Renal pelvis (tissue), 12 donors: ENCODE measurements at places on chromosomes 7 and 10.

DNA sequence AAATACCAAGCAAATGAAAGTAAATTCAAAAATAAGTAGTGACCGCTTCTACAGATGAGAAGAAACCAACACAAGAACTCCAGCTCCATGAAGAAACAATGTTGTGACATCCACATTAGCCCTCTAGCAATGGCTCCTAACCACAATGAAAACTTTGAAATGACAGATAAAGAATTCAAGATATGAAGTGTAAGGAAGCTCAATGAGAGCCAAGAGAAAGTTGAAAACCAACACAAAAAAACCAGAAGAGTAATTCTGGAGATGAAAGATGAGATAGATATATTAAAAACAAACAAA, 68.2 kb upstream of the DDC start:
- DNase-seq, result no peak

GRCh38 chr10:77377678-77378352, 259.8 kb downstream of the KCNMA1 start:
- no peak for DNase-seq

- DNase-seq, result no peak
Measured at GRCh38 chr7:115356139-115356746, 434.3 kb downstream of the MDFIC start.

DNA sequence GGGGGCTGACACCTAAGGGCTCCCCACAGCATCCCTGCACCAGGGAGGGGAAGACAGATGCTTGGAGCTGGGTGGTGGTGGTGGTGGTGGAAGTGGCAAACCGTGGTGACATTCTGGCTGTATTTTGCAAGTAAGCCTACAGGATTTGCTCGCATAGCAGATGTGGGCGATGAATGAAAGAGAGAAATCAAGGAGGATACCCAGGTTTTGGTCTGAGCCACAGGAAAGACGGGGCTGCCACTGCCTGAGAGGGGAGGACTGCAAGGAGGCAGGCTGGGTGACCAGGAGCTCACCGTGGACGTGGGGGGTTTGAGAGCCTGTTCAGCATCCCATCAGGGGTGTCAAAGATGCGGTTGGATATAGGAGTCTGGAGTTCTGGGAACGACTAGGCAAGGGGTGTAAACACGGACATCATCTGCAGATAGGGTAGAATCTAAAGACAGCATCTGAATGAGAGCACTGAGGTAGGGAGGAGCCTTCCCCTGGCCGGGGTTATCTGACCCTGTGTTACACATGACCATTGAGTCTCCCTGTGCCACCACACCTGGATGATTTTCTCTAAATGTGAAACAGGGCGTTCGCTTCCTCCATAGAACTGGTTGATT, 49.7 kb downstream of the TSPAN15 start:
- DNase-seq, result no peak

DNA sequence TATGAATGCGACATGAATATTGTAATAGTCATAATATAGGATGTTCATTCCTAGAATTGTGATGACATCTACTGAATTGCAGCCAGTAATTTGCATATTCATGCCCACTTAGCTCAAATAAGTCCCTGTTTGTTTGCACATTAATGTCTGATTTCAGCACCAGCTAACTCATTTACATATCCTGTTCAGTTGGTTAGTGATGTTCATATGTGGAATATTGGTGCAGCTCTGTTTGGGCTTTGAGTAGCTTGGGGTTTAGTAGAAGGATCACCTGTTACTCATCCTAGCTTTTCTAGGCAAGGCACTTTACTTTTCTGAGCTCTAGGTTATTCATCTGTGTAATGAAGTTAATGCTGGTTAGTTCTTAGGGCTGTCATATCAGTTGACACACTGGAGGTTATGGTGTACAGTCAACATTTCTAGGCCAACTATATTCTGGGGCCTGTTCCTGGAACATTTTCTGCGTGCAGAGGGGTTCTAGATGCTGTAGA, 238.4 kb downstream of the EXOC4 start:
- no peak for DNase-seq

- no peak for DNase-seq
Measured at GRCh38 chr10:121844537-121844936, 83.3 kb downstream of the ATE1 start.

DNA sequence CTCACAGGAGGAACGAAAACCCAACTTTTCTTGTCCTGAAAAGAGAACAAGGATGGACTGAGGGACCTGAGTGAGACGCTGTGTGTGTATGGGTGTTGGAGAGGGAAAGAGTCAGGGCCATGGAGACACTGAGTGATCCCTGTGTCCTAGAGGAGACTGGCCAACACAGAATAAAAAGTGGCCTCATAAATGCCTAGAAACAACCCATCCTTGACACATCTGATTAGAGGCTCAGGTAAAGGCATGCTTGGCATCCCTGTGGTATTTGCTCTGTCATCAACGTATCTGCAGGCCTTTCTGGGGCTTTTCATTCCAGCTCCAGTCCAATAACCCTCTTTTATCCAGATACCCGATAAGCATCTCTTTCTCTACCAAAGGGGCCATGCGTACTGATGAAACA, 86.3 kb downstream of the FGFR2 start:
- peak; percentile 43 for DNase-seq

- DNase-seq, result peak; percentile 45
Measured at GRCh38 chr7:140478246-140479061, 851 bp downstream of the MKRN1 start.

DNA sequence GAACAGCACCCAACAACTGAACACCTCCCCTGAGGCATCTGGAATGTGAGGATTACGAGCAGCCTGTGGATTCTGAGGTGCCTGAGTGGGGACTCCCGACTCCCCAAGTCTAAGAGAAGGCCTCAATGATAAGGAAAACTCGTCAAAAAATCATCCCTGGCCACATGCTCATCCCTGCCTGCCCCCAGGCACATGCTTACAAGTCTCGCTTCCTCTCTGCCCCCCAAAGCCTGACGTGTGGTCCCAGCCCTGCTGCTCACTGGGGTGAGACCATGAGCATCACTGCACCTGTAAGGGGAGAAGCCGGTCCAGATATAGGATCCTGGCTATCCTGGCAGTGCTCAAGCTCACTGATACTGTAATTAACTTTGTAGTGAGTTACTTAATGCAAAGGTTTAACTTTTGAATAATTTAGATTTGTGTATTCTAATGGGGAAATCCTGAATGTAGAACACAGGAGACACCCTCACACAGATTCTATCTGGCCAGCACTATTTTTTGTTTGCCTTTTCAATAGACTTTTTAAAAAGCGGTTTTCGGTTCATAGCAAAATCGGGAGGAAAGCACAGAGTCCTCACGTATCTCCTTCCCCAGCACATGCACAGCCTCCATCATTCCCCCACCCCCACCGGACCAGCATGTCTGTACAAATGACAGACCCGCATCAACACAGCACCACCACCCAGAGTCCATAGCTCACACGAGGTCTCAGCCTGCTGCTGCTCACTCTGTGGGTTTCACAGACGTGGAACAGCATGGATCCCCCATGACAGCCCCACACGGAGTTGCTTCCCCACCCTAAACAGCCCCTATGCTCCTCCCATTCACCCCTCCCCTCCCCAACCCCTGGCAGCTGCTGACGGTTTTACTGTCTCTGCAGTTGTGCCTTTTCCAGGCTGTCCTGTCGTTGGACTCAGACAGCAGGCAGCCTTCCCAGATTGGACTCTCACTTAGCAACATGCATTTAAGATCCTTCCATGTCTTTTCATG, 167.9 kb downstream of the DIP2C start:
- DNase-seq, result no peak

DNA sequence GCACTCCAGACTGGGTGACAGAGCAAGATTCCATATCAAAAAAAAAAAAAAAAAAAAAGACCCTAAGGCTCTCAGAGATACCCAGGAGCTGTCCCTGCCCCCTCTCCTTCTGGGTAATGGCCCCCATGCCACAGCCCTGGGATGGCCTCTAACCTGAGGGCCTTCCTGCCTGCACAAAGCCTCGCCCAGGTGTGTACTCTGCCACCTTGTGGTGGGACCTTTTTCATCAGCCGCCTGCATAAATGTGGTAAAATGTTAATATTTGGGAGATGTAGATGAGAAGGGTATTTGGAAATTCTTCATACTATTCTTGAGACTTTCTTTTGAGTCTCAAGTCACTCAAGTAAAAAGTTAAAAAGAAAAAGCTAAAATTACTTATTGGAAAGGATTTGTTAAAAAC, 46.3 kb upstream of the RNF216 start:
- DNase-seq, result no peak

DNA sequence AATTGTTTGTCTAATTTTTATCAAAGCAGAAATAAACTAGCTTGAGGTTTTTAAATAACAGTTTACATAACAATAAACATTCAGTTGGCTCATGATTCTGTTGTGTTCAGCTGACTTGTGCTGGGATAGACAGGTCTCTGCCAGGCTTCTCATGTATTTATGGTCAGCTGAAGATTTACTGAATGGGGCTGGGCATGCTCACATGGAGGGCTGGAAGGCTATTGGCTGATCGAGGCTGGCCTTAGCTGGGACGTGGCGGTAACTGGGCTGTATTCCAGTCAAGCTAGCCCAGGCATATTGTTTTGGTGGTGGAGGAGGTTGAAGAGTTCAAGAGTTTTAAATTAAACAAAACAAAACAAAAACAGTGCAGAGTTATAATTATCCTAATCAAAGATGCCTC, 251.0 kb upstream of the MTPN start:
- DNase-seq, result no peak

DNA sequence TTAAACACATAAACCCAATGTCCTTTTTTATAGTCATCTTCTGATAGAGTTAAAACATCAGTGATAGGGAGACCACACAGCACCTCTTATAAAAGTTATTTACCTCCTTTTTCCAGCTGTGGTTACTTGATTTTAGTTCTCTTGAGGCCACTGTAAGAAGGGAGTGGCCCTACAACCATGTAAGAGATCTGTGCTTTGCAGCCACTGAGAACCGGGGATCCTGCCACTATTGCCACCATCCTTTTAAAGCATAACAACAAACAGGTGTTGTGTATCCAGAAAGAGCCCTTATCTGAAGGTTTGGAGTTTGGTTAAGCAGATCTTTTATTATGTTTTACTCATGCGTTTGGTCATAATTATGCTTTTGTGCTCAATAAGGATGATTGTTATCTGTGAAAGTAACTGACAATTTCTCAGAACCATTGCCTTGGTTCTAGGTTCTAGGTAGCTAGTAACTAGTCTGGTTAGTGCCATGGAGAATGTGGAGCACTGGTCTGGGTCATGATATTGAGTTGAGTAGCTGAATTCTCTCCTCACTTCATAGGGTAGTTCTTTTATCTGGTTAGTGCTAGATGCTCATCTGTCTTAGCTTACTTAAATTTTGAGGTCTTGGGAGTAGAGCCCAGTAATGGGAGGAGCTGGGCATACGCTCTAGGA, 56.5 kb downstream of the ST7 start:
- no peak for DNase-seq

DNA sequence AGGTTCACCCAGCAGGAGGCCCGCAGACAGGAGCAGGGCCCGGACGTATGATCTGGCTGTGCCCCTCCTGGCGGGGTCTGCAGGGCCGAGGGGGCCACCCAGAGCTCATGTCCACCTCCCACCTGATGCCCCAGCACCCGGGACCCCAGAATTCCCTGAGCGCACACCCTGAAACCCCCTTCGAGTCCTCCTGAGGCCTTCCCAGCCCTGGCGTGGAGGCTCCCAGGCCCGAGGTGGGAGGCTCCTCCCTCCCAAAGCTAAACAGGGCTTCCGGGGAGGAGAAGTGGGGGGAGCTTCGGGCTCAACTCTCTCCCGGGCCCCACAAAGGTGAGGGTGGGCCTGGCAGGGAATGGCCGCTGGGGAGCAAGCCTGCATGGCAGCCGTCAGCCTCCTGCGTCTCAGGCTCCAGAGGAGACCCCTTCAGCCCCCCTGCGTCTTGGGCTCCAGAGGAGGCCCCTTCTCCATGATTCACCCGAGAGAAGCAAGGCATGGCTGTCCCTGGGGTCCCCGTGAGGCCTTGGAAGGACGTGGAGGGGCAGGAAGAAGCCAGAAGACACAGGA, 30.2 kb downstream of the MICALL2 start:
- DNase-seq, result no peak

DNA sequence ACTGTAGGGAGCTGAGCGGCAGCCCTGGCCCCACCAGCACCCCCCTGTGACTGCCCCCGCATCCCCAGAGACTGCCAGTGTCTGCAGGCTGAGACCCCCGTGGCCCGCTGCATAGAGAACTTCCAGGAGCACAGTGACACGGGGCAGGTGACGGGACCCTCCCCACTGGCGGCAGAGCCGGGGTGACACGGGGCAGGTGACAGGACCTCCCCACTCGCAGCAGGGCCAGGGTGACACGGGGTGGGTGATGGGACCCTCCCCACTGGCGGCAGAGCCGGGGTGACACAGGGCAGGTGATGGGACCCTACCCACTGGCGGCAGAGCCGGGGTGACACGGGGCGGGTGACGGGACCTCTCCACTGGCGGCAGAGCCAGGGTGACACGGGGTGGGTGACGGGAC, 2.3 kb downstream of the GPER1 start:
- DNase-seq, result no peak

- no peak for DNase-seq
Measured at GRCh38 chr7:1812509-1813393, 142.7 kb downstream of the ELFN1 start.

DNA sequence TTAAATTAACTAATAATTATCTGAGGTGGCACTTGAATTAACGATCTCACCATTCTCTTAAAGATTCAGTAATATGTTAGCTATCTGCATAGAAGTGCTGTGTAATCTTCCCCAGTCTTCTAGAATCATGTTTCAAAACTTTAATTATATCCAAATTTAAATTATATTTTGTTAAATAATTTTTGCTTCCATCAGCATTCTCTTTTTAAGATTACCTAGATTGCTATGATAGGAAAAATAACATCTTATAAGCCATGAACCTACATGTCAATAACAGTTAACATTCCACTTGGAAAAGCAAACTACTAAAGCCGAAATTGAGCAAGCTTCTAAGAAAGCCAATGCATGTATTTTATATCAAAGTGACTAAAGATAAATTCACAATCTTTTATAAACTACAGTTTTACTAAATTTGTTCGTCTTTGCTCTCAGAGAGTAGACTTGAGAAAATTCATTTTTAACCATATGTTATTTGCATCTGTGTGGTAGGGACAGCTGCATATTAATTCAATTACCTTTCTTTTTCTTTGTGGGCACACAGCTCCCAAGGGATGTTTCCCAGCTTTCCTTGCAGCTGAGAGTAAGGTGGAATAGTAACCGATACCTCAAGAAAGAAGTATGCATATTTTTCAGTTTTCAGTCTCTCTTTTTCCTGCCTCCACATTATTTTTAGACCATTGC, 105.4 kb upstream of the ABCB5 start:
- DNase-seq, result no peak

GRCh38 chr7:37510043-37510634, 61.5 kb upstream of the ELMO1 start:
- DNase-seq, result no peak

DNA sequence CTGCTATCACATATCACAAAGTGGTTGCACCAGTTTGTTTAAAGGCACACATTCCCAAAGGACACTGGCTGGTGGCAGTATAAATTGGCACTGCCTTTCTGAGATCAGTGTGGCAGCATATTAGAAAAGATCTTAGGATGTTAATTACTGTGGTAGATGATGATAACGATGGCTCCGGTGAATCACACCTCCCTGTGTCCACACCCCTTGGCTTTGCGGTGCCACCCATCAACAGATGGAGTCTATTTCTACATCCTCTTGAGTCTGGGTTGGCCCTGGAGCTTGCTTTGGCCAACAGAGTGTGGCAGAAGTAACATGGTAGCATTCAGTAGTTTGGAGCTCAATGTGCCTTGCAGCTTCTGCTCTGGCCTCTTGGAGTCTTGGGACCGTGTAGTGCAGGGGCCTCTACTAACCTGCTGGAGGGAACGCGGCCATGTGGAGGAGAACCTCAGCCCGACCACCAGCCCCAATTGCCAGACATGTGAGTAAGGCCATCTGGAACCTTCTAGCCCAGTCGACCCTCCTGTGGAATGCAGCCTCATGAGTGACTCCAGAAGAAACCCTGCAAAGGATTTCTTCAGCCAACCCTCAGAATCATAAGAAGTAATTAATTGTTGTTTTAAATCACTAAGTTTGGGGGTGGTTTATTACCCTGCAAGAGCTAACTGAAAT, 27.2 kb upstream of the PLEKHA1 start:
- DNase-seq, result no peak
